NCI-H187 (cell line): ENCODE measurements at places on chromosomes 2 and 18.

DNA sequence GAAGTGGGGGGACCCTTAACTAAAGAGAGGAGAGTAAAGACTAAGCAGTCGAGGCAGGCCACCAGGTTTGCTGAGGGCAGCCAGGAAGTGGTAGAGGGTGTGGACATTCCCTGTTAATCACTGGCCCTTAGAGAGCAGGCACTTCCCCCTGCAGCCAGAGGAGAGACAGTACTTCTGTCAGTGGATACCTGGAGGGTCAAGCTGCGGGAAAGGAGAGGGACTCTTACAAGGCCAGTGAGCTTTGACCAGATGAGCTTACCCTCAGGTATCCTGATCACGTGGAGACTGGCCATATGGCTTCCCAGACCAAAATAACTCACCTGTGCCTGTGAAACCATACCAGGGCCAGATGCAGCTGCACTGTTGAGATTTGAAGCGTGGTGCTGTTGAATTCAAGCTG lies 28.6 kb downstream of the ITGA6 start:
- no peak for DNase-seq

DNA sequence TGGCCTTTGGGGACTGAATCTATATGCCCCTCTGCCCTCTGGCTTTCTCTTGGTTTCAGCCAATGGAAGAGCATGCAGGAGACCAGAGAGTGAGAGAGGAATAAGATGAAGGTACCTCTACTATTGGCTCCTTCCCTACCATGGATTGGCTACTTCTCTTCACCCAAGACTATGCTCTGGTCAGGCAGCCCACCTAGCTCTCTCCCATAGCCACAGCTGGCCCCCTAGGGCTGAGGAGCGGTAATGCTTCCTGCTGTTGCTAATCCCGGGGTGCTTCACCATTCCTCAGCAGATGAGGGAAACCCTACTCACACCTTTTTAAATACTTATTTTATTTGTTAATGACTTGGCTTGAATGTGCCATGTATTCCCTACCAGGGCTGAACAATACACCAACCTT lies 142.4 kb downstream of the MREG start:
- DNase-seq = no peak

DNA sequence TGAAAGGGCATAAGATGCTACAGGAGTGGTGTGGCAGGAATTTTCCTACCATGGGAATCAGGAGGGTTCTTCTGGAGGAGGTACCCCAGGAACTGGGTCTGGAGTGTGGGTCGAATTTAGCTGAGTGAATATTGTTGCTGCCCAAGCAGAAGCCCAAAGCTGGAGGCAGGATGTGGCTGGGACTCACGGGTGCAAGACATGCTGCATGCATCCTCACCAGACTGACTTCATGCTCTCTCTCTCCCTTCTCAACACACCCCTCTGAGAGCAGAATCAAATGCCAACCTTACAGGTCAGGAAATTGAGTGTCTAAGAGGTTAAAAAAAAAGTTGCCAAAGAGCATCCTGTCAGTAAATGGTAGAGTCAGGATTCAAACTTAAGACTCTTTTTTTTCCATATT lies 78.8 kb upstream of the TTC39C start:
- no peak for DNase-seq

DNA sequence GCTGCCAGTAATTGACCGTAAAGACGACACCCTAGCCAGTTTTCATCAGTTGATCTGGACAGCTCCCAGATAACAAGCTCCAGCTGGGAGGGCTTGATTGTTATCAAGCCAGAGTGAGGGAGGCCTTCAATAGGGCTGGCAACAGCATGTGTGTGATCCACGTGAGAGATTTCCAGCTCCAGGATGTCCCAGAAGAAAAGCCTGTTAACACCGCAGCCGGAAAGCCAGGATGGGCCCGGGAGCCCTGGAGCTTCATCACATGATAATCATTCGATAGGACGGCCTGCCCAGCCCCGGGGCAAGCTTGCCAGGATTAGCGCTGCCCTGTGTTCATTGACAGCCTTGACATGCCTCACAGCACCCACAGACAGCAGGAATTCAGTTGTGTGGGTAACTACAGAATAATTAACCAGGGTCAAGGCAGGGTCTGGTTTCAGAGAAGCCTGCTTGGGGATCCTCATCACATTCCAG lies 182.5 kb downstream of the C1D start:
- DNase-seq = no peak

GRCh38 chr2:148402786-148403185 lies 241.8 kb upstream of the EPC2 start:
- DNase-seq = no peak

- no peak for DNase-seq
Observed at GRCh38 chr2:68925295-68925896, 27.3 kb downstream of the GKN2 start.

DNA sequence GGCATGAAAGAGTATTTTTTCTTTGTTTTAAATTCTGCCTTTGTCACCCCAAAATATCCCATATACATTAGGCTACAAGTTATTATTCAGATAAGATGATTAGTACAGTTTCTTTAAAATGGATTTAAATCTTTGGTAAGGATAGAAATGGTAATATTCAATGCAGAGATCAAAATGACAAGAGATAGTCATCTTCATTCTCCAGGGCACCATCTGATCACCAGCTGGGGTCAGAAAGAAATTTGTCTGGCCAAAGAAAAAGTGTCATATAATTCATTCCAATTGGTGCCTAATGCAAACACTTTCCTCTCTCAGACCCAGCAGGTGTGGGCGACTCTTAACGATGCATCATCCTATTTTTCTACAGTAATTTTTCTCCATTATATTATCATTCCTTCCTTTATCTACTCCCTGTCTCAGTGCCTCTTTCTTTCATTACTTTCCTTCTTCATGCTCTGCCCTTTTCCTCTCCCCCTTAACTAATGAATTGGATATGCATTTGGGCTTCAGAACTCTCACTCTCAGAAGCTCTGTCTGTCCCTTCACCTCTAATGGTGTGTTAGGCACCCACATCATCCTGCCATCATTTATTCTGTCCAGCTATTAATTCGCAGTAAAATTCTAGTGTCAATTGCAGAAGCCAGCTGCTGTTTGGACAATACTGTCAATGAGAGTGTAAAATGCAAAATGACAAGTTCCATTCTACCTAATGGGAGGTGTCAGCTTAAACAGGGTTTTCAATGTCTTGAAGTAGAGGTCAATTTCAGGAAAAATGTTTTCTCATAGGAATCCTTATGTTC lies 570.5 kb downstream of the TDRD15 start:
- DNase-seq = no peak

GRCh38 chr18:79486356-79487182 lies 90.8 kb downstream of the NFATC1 start:
- DNase-seq = no peak
